ENCODE measurements at places on chromosomes 16 and 17.

- no peak for DNase-seq
Measured at GRCh38 chr16:15764112-15764511, 92.7 kb downstream of the MYH11 start.

DNA sequence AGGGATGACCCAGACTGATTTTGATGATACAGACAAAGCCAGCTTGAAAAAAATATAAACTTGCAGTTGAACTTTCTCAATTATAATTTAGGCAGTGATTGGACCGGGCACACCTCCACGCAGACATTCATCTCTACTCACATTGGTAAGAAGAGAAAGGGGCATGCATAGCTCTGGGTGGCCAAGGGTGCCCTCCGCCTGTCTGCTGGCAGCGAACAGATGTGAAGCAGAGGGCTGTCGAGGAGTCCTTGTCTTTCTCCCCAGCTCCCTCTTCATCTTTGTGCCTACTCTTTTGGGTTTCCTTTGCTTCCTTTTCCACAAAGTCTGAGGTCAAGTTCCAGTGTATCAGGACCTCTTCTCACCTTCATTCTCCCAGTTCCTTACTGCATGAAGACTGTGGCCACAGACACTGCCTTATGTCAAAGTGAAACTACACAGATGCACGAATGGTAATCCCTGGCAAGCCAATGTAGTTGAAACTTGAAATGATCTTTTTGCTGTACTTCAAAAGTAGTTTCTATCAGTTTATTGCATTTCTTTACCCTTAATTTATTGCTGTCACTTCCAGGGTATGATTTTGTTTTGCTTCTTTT lies 343.7 kb upstream of the SOX9 start:
- no peak for DNase-seq

GRCh38 chr16:80208015-80208414 lies 332.8 kb upstream of the DYNLRB2 start:
- DNase-seq = peak; percentile 12

DNA sequence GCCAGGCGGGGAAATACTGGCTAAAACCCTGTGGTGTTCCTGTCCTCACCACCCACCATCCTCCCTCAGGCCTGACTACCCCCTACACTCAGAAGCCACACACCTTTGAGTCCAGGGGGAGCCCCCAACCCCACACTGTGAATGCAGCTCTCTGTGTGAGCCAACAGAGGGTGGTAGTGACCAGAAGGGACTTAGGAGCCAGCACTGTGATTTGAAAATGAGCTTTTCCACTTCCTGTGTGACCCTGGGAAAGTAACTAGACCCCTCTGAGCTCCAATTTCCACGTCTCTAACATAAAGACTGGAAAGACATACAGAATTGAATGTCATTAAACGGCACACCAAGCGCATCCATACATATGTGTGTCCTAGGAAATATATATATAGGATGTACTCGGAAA lies 58.7 kb downstream of the SDK2 start:
- DNase-seq = no peak

- peak; percentile 12 for DNase-seq
Measured at GRCh38 chr16:78503602-78504001, 404.1 kb downstream of the WWOX start.

GRCh38 chr16:76214856-76215255 lies 62.3 kb upstream of the CNTNAP4 start:
- DNase-seq = no peak

- DNase-seq = no peak
Measured at GRCh38 chr16:56626685-56627084, 1.1 kb downstream of the MT1E start.

DNA sequence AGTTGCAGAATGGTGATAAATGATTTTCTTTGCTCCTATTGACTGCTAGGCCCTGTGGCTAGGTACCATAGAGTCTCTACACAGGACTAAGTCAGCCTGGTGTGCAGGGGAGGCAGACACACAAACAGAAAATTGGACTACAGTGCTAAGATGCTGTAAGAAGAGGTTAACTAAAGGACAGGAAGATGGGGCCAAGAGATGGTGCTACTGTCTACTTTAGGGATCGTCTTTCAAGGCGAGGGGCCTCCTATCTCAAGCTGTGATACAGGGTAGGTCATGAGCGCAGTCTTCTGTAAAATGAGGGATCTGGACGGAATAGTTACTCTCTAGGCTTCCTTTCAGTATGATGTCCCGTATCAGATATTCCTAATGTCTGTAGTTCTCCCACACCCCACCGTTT lies 817 bp downstream of the NME1 start:
- DNase-seq = no peak

DNA sequence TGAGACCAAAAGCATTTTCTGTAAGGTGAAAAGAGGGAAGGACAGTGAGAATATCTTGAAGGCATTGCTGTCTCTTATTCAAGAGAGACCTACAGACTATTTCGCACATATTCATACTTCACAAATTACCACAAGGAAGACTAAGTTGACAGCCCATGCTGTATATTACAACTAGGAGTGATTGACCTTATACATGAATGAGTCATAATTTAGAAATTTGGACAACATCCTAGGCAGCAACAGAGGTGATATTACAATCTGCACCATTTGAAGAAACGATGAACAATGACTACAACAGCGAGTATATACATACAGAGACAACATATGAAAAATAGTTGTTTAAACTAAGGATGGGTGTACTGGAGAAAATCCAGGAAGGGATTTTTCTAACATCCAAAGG lies 971.7 kb downstream of the CDH11 start:
- no peak for DNase-seq

DNA sequence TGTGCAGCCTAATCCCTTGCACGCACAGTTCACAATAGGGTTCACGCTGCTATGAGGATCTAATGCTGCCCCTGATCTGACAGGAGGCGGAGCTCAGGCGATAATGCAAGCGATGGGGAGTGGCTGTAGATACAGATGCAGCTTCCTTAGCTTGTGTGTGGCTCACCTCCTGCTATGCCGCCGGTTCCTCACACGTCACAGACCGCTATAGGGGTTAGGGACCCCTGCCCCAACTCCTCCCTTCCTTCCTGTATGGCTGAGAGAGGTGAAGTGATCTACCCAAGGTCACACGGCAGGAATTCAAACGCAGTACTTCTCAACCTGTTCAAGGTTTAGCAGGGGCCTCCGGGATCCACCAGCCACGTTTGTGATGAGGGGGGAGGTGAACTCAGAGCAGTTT lies 13.4 kb upstream of the PLLP start:
- no peak for DNase-seq

GRCh38 chr17:70374496-70374895 lies 205.2 kb downstream of the KCNJ2 start:
- DNase-seq = no peak

DNA sequence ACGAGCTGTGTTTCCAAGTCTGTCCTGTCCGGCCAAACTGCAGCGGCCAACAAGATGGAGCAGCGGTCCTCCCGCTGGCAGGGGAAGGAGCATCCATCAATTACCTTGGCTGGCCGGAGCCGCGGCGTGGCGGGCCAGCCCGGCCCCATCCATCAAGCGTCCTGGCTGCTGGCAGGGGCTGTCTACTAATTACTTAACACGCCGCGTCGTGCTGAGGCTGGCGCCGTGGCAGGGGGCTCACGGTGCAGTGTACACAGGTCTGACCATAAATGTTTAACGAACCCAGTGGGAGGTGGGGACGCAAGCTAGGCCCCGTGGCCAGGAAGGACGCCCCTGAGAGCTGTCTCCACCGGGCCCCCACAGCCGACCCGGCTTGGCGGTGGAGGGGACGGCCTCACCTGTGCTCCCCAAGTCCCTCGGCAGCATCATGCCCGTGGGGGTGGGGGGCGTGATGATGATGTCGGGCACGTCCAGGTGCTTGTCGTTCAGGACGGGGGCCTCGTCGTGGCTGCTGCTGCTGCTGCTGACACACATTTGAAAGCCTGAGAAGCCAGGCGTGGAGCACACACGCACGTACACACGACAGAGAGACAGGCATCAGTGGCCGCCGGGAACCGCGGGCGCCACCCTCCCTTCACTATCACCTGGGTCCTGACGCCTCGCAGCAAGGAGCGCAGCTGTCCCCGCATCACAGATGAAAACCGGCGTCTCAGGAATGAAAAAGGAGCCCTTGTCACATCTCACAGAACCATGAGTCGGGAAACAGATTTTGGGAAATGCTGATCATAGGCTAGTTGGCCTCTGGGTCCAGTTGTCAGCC lies 21.2 kb upstream of the GINS2 start:
- no peak for DNase-seq

DNA sequence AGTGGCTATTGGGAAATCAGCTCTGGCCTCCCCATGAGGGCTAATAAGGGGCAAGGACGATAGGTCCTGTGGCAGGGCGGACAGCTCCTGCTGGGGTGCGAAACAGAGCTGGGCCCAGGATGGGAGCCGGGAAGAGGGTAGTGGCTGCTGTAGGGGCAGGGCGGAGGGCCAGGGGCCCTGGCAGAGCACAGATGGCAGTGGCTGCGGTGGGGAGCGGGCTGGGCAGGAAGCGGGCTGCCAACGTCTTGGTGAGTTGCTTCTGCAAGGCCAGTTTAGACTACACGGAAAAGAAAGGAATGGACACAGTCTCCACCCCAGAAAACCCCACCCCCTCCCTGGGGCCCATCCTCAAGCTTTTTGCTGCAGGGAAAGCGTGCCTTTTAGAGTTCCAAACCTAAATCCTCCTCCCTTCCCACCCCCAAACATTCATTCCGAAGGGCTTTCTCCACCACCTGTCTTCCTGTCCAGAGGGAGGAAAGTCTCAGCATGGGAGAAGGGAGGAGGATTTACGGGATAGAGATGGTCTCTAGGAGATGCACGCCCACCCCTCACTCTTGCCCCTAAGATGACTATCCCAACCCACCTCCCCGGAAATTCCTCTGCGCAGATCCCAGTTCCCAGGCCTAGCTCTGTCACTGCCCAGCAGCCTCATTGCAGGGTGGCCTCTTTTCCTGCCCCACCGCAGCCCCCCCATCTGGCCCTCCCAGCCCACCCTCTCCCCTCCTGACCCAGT lies 7.1 kb downstream of the NKIRAS2 start:
- no peak for DNase-seq

DNA sequence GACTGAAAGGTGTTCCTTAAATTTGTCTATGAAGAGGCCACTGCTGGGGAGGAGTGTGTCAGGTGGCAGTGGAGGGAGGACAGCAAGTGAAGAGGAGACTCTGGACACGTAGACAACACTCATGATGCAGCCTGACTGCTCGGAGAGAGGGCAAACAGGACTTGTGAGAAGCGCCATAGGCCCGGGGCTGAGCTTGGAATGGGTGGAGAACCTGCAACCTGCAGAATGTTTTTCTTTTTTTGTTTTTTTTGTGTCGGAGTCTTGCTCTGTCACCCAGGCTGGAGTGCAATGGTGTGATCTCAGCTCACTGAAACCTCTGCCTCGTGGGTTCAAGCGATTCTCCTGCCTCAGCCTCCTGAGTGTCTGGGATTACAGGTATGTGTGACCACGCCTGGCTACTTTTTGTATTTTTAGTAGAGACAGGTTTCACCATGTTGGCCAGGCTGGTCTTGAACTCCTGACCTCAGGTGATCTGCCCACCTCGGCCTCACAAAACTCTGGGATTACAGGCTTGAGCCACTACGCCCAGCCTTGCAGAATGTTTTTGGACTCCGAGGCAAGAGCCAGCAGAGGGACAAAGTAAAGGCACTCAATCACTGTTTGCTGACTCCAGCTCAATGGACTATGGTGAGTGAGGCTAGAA lies 18.9 kb upstream of the C17orf58 start:
- no peak for DNase-seq

- no peak for DNase-seq
Measured at GRCh38 chr17:79075861-79076406, 1.3 kb downstream of the ENGASE start.

DNA sequence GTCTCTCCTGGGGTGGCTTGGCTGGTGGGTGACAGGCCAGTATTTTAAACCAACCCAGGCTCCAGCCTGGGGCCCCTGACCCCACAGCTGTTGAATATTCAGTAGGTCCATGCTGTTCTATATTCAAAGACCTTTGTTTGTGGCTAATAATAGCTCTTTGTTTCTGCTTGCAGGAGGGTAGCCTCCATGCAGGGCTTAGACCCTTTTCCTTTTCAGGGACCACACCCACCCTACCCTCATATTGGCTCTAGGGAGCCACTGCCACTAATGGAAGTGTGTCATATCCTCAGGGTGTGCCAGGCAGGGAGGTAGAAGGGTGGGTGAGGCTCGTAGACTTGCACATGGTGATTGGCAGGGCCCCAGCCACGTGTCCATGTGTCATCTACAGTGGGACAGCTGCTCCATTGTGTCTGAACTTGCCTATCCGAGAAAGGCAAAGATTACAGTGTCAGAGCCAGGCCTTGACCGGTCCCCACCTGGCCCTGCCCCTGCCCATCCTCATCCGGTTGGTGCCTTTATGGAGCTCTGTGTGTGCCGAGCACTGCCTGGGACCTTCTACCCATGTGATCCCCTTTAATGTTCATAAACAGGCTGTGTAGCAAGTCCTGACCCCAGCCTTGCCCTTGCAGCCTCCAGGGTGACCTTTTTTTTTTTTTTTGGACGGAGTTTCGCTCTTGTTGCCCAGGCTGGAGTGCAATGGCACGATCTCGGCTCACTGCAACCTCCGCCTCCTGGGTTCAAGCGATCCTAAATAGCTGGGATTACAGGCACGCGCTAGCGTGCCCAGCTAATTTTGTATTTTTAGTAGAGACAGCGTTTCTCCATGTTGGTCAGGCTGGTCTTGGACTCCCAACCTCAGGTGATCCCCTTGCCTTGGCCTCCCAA lies 22.1 kb downstream of the TMC7 start:
- DNase-seq = no peak
